PC-3 (cell line): ENCODE measurements at places on chromosomes 3 and 15.

- no peak for DNase-seq
Observed at GRCh38 chr3:125098611-125099291, 43.0 kb upstream of the HEG1 start.

- no peak for DNase-seq
Observed at GRCh38 chr3:194098843-194099183, 37.1 kb upstream of the HES1 start.

DNA sequence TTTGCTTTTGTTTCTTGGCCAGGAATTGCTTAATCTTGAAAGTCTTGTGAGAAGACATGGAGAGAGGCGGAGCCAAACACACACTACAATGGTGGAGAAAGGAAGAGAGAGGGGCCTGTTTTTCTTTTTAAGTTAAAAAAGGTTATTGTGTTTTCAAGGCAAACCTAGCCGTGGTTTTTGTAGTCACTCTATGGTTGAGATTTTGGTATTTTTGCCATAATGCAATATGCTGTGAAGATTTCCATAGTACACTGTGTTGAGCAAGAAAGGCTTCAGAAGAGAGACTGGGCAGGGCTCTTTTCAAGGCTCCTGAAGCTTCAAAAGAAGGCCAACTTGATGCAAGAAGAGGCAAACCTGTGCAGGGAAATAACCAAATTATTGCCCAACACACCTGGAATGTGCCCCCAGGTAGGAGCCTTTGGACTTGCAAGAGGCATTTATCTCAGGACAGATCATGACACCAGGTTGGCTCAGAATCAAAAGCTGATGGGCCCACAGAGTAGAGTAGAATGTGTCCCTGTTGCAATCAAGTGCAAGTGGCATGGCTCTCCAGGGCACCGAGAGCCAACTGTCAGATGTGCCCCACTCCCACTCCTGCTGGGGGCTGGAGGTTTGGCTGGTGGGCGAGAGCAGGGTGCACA lies 22.1 kb downstream of the AMOTL2 start:
- DNase-seq = peak; percentile 57

GRCh38 chr3:49930922-49931321 lies 1.3 kb upstream of the MON1A start:
- peak; percentile 56 for DNase-seq

DNA sequence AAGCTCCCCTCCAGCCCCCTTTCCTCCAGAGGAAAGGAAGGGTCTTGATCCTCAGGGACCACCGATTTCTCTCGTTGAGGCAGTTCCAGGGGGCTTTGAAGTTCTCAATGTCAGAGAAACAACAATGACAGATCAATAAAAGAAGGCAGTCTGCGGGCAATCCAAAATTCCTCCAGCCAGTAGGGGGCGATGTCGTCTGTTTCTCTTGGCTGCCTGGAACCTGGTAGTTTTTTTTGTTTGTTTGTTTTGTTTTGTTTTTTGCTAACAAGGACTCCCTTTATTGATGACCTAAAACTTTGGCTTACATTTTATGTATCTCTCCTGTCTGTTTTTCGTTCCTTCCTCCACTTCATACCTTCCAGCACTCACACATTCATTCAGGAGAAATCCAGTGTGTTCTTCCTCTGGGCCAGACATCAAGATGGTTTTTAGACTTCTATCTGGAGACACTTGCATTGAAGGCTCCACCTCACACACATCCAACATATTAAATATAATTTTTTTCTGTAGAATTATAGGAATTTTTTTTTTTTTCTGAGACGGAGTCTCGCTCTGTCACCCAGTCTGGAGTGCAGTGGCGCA lies 276.6 kb downstream of the RPLP1 start:
- DNase-seq = peak; percentile 45

DNA sequence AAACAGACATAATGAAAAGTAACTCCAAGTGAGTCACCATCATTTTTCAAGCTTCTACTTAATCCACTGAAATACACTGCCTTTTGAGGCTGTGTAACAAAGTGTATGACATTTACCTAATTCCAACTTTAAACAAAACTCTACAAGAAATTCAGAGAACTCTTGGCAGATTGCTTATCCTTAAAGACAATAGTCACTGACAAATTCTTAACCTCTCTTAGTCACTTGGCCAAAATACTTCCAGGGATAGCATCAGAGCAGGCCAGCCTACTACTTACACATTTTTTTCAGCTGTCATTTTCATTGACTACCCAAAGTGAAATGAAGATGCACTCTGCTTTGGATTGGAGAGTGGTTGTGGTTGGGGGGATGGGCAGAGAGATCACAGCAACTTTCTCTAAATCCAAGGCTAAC lies 3.6 kb downstream of the WWTR1 start:
- DNase-seq = peak; percentile 64

- DNase-seq = no peak
Observed at GRCh38 chr3:53624061-53624857, 129.8 kb downstream of the CACNA1D start.

DNA sequence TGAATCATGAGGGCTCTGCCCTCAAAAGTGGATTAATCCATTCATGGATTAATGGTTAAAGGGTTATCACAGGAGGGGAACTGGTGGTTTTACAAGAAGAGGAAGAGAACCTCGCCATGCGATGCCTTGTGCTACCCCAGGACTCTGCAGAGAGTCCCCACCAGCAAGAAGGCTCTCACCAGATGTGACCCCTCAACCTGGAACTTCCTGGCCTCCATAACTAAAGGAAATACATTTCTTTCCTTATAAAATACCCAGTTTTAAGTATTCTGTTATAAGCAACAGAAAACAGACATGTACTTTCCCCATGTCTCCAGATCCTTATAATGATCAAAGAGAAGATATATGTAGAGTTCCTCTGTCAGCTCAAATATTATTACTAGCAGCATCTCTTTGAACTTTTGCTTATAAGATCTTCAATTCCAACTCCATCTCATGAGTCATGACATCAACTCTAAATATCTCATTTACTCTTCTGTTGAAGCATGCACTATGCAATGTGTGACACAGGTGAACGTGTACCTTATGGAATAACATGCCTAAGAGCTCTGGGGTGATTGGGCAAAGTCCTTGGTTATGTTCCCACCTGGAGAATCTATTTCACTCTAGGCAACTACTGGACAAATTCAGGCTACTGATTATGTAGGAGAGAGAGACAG lies 37.5 kb upstream of the ZBTB38 start:
- DNase-seq = no peak
